ENCODE measurements at places on chromosomes 3 and 15.
A peak's percentile ranks its signal among the peaks of the same experiment; 100 is the strongest.

DNA sequence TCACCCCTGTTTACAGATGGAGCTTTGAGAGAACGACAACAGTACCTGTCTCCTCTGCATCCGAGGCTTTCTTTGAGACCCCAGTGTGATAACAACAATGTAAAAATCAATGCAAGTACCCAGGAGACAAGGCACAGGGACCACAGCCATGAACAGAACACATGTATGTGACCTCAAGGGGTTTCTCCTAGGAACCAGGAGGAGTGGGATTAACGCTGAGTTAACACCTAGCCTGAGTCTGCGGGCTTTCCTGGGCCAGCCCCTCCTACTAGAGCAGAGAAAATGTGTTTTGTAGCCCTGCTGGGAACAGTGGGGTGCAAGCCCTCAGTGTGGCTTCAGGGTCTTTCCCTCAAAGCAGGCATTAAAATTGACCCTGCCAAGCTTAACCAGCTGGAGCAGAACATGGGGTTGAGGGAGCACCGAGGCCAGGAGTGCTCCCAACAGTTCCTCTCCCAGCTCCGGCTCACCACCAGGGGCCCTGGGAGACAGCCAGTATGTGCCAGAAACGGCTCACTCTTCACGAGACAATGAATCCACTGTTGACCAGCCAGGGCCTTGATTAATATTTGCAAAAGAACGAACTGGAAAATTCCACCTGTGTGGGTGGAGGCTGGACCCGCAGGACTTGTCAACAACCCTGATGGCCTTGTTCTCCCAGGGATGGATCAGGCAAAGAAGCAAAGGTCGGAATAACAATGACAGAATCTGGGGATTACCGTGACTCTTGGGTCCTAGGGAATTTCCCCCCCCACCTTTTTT is 3.6 kb downstream of the CHDH start:
- peak; percentile 3 for DNase-seq

GRCh38 chr15:29452881-29453731 is 183.5 kb upstream of the NSMCE3 start:
- no peak for DNase-seq

DNA sequence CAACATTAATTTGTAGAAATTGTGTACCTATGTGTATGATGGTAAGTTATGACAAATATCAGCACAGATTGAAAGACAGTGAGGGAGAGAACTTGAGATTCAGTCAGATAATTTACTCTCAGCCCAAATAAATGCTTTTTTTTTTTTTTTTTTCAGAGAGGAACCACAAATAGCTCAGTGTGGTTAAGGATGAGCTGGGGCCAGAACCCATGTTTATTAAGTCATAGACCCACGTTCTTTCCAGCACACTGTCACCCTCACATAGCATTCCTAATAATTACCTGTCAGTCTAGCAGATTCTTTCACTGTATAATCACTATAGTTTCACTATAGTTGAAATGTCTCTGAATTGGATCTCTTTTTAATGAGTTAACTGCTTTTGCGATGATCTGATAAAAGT is 246.1 kb downstream of the ZIC1 start:
- peak; percentile 20 for DNase-seq

GRCh38 chr3:184259878-184260723 is 1.3 kb downstream of the CAMK2N2 start:
- DNase-seq: no peak

DNA sequence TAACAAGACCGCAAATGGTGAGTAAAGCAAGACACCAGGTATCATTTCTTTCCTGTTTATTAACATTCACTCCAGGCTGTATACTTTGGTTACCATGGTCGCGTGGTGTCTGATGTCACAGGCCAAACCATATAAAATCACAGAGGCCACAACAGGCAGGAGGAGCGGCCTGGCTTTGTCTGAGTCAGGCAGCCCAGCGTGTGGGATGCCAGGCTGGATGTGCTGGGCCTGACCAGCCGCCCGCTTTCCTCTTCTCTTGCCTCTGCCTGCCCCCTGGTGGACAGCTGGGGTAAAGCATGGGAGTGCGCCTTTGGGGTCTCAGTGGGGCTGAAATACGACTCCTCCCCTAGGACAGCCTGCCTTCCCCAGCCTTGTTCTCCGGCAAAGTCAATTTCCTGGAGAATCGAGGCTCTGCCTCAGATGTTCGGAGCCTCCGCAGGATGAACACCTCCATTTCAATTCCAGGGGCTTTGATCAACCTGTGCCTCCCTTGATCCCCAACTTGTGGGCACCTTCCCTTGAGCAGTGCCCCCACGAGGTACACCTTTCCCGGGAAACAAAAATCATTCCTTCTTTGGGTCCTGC is 78.2 kb downstream of the CCNL1 start:
- DNase-seq: peak; percentile 96

GRCh38 chr3:171646357-171647133 is 163.7 kb downstream of the PLD1 start:
- DNase-seq: peak; percentile 86

DNA sequence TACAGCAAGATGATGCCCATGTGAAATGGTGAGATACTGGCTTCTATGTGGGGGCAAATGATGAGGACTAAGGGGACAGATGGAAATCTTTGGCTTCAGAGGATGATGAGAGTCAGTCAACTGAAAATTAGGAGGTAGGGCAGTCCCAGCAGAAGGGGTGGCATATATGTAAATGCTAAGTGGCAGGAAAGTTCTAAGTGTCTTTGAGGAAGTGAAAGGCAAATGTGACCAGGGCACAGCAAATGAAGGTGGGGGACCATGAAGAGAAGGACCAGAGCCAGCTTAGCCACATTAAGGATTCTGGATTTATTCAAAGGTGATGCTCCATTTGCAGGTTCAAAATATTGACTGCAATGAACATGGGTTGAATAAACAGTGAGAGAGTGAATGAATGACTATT is 29.2 kb upstream of the LIMD1 start:
- DNase-seq: no peak

GRCh38 chr3:110929816-110930215 is 141.8 kb upstream of the NECTIN3 start:
- DNase-seq: no peak

- DNase-seq: no peak
Measured at GRCh38 chr3:174700736-174701135, 158.4 kb upstream of the NAALADL2 start.

DNA sequence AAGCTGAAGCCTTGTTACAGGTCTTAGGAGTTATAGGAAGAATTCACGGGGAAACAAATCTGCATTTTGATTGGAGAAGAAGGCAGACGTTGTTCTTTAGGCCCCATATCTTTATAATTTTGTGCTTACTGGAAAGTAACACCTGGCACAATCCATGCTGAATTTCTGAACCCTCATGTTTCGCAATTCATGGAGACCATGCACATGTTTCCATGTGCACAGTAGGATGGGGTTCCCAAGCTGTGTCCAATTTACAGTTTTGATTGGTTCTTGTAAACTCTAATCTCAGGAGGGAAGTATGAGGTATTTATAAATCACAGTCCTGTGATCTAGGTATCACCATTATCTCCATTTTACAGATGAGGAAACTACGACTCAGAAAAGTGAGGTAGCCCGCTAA is 7.8 kb upstream of the SCAANT1 start:
- DNase-seq: no peak

- no peak for DNase-seq
Measured at GRCh38 chr15:70169147-70169546, 71.4 kb upstream of the TLE3 start.

DNA sequence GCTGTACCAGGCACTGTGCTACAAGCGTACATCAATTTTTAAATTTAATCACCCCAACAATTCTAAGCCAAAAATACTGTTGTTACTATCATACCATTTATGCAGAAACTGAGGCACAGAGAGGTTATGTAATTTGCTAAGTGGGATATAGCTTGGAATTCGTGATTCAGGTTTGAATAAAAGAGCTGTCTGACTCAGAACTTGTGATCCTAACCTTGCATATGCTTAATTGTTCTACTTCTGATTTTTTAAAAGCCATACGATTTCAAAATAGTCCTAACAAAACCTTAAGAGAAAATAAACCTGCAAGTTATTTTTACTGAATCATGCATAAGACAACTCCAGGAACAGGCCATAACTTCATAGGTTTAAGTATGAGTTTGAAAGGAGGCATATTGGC is 498.0 kb upstream of the CFAP20DC start:
- no peak for DNase-seq

DNA sequence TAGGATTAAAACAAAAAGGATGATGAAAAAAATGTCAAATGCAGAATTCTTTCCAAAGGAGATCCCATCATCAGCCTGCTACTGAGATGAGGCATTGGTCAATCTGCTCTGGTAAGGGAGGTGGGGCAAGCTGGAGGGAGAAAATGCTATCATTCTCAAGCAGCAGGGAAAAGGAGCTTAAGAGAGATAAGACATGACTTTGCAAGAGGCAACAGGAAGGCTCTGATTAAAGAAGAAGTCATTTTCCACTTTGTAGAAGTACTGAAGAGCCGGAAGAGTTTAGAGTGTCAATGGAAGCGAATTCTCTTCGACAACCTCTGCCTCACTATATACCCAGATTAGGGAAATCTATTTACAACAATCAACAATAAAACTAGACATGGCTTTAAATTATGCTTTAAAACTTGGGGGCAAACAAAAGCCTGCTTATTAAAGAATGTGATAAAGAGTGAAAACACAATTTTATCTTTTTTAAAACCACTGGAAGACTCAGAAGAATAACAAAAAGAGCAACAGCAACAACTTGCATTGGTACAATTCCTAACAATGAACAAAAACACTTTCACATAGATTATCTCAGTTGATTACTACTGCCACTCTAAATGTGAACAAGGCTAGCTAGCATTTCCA is 81.8 kb upstream of the NANOGP8 start:
- no peak for DNase-seq

DNA sequence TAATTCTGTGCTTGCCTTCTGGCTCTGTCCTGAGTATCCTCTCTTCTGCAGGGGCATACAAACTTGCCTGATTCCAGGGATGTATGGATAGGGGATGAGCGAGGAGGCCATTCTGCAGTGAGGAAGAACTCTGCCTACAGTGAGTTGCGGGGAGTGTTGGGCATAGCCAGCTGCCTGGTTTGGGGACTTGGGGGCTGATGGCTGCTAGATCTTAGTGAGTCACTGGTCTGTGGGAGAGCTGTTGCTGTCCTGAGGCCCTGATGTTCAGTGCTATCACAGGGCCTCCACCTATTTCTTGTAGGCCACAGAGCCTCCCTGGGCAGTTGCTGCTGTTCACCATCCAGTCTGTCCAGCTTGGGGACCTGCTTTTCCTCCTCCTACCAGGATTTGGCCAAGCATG is 20.3 kb downstream of the CDAN1 start:
- peak; percentile 17 for DNase-seq

- DNase-seq: no peak
Measured at GRCh38 chr3:60189304-60189703, 1061.9 kb downstream of the FHIT start.

DNA sequence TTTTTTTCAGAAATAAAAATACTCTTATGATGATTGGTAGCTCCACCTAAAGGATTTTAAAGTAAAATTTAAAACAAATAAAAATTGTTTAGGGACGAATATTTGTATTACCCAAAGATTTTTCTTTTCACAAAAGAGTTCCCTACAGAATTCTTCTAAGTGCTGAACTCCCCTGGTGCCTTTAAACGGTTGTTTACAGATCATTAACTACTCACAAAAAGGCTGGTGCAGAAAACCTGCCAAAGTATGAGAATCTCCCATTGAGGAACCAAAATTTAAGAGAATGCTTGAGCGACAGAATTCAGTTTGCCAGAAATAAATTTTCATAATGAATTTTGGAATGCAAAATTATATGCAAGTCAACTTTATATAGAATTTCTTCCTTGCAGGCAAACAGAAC is 497.8 kb upstream of the NR2F2 start:
- DNase-seq: no peak

GRCh38 chr15:64521726-64522164 is 61.4 kb downstream of the ZNF609 start:
- peak; percentile 60 for DNase-seq

DNA sequence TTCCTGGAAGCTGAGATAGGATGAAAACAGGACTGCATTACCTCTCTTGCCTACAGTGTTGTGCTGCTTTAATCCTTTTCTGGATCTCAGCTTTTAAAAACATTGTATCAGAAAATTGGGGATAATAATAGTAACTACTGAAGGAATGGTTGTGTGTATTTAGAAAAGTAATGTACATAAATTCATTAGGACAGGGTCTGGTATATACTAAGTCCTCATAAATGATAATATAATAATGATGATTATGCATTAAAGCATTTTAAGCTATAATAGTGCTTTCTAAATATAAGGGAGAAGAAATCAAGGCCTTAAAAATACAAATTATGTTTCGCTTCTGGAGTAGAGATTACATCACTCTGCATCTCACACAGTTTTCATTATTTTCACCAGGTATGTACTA is 530.1 kb downstream of the ZNF385D start:
- no peak for DNase-seq

DNA sequence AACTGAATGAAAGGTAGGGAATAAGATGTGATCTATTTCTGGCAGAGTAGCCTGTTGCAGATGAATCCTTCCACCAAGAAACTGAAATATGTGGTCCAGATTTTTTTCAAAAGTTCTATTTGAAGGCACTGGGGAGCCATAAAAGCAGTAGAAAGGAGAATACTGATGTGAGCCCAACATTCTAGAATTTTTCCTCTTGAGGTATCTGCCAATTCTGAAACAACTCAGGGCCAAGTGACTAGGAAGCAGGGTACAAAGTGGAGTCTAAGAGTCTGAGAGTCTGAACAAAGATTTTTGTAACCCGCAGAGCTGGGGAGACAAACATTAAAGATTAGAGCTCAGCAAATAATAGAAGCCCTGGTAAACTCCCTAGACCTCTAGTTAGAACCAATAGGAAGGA is 58.3 kb upstream of the SLCO3A1 start:
- no peak for DNase-seq

DNA sequence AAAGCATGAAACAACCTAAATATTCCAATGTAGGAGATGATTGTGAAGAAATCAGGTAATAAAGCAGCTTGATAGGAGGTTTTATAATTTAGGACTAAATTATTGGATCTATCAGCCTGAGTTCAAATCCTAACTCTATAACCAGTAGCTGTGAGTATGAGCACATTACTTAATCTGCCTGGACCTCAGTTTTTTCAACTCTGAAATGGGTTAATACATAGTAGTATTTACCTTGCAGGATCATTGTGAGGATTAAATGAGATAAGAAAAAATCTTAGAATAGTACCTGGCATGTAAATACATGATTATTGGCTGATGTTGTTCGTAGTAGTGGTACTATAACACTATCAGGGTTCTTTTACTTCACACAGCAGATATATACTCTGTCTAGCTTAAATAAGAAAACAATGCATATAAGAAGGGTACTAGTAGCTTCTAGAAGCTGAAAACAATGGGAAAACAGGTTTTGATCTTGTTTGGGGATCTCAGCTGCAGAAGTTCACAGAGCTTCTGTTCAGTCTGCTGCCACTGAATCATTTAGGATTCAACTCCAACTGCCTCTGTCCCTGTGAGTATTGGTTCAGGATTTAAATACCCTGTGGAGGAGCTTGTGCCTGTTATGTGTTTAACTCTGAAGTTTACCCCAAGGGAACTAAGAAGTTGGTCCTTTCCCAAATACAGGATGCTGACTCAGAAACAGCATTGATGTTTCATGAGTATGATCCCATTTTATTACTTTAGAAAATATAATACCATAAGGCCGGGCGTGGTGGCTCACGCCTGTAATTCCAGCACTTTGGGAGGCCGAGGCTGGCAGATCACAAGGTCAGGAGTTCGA is 34.2 kb downstream of the KAT2B start:
- DNase-seq: peak; percentile 83

Data from cardiac fibroblast (primary cell).